ENCODE measurements at places on chromosomes 16 and 17. TPM values are rescaled to one million over a fixed set of nuclear protein-coding genes. Genes with fewer than 3 reads are reported as not detected.
A peak's percentile ranks its signal among the peaks of the same experiment; 100 is the strongest.

DNA sequence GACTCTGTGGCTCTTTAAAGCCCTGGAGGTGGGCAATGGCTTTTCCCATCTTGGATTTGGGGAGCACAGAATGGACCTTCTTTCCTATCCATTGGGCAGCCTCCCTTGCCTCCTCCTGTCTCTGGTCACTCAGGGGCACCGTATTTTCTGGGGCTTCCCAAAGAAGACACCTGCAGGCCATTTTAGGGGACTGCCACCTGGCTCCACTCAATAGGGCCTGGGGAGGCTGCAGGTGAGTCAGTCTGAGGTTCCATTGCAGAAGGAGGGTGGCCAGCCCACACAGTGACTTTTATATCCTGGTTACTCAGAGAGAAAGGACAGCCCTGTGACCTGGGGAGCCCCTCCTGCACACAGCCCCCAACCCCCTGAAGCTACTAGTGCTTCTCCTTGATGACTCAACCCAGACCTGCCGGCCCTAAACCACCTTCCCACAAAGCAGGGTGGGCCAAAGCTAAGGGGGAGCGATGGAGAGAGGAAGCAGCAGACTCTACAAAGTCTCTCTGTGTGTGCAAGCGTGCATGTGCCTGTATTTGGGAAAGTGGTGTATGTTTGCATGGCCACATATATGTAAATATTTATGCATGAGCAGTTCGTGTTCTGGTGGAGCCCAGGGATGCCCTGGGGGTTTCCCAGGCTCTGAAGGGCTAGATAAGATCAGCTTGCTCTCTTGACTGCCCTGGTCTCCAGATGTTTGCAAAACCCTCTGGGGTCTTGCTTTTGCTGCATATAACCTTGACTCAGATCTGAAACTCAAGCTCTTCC lies 5.0 kb downstream of the CX3CL1 start:
- DNase-seq: no peak

- DNase-seq: no peak
Measured at GRCh38 chr17:79732254-79732653, 1.5 kb downstream of the ENPP7 start.

- no peak for DNase-seq
Measured at GRCh38 chr16:26857371-26857770, 209.4 kb upstream of the C16orf82 start.

- no peak for DNase-seq
Measured at GRCh38 chr16:4213737-4214136, 28.1 kb downstream of the SRL start.

DNA sequence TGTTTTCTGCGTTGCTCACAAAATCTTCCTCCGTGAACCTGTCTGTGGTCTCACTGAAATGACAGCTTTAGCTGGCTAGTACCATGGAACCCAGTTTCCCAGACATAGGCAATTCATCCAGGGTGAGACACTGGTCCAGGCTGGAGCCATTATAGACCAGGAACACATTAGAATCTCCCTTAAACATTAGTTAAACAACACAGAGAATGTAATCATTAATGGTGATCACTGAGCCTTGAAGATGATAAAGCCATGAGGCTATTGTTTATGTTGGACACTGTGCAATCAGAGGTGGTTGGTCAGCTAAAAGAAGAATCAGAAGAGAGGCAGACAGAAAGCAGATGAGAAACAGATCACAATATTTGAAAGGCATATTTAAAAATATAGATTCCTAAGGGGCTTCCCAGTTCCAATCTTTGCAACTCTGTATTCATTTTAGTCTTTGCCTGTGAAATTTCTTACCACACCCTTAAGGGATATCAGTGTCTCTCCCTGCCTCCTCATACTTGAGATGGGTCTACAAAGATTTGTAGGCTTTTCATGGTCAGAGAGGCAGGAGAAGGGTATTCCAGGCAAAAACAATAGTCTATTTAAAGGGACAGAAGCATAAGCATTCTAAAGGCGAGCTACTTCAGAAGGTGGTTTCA lies 317.9 kb downstream of the MAP2K6 start:
- no peak for DNase-seq

DNA sequence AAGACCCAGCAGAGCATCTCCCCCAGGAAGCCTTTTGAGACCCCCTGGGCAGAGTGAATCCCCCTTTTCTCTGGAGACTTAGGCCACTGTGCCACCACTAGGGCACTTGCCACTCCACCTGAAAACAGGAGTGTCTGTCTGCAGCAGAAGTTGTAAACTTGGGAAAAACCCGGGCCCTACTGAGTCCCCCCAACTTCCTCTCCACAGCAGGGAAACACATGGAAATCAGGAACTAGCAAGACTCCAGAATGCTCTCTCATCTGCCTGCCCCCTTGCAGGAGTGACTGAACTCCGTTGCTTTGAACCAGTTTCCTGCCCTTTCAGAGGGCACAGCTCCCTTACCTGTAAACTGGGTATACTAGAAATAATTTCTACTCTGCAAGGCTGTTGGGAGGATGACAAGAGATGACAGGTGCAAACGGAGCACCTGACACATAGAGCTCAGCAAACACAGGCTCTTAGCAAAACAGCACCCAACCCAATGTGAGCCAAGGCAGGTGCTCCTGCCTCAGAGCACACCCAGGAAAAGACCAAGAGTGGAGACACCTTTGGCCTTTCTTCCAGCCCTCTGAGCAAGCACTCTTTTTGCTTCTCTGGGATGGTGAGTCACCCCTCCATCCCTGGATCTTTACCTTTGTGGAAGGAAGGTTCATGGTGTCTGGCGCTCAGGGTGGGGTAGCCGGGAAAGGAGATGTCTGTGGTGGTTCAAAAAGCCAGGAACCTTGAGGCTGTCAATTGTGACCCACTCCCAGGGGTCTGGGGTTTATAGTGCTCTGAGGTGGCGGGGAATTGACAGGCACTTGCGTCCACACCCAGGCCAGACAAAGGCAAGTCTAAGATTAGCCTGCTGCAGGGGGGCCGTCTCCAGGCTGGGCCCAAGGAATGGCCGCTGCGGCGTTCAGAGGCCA lies at the start of gene HCRT:
TSS of gene HCRT (minus strand) at position 740 of the 908 bp plus-strand sequence. CDS start at position 653, 87 bp downstream.
- no peak for DNase-seq

DNA sequence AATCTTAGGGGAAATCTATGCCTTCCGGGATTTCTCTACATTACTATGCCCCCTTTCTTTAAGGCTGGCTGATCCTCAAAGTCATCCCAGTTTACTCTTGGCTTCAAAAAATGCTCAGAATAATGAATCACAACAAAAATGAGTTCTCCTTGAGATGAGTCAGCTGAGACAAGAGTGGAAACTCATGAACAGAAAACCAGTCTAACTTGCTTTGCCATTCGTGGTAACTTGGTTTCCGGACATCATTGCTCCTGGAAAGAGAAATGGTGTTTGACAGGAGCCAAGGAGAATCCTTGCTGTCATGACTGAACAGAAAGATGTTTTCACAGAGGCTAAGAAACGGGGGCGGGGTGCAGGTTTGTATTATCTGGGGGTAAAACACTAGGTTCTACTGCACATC lies 435.6 kb upstream of the DYNLRB2 start:
- DNase-seq: no peak

DNA sequence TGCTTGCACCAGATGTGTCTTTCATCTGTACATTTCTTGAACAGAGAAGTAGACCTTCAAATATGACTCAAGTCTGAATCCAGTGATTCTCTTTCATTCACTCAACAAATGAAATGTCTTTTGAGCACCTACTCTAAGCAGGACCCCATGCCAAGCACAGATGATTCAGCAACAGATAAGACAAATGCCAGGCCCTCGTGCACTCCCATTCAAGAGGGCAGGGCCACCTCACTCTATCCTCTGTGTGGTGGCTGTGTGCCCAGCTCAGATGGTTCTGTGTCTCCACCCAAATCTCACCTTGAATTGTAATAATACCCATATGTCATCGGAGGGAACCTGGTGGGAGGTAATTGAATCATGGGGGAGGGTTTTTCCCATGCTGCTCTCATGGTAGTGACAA lies 74.1 kb upstream of the NKD1 start:
- no peak for DNase-seq

DNA sequence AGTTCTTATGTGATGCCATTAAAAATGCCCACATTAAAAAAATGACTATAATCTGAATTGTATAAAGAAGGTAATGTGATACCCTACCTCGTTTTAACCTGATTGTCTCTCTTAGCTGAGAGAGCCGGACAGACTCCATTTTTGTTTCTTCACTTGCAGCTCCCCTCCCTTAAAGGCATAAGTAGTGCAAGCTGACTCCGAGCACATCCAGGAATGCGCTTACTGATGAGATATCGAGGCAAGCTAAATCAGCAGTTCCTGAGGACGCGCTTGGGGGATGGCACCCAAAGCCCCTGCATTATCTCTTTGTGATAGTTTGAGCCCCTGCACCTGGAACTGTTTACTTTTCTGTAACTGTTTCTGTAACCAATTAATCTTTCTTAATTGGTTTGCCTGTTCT lies 6.3 kb downstream of the KRT24 start:
- no peak for DNase-seq

- DNase-seq: no peak
Measured at GRCh38 chr16:74862743-74863244, 88.2 kb upstream of the FA2H start.

GRCh38 chr17:49646391-49647255 lies 31.3 kb downstream of the SPOP start:
- DNase-seq: no peak

DNA sequence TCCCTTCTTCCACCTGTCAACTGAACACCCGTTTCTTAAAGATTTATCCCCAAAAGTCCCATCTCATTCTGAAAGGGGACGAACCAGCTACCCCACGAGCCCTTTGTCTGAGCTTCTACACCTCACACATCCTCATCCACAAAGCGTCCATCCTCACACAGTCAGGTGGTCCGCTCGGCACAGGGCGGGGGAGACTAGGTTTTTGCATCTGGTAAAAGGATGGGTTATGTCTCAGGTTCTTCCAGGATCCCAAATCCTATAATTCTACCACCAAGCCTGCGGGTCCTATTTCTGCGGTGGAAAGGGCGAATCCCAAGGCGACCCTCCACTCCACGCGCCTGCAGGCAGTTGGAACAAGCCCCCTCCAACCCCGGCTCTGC lies 458 bp downstream of the GFOD2 start:
- no peak for DNase-seq

GRCh38 chr17:29146369-29146972 lies 33.7 kb downstream of the MYO18A start:
- DNase-seq: no peak

GRCh38 chr16:23847948-23848347 lies 12.2 kb downstream of the PRKCB start:
- no peak for DNase-seq

- peak; percentile 60 for DNase-seq
Measured at GRCh38 chr16:53503991-53504663, 1.1 kb upstream of the AKTIP start.

DNA sequence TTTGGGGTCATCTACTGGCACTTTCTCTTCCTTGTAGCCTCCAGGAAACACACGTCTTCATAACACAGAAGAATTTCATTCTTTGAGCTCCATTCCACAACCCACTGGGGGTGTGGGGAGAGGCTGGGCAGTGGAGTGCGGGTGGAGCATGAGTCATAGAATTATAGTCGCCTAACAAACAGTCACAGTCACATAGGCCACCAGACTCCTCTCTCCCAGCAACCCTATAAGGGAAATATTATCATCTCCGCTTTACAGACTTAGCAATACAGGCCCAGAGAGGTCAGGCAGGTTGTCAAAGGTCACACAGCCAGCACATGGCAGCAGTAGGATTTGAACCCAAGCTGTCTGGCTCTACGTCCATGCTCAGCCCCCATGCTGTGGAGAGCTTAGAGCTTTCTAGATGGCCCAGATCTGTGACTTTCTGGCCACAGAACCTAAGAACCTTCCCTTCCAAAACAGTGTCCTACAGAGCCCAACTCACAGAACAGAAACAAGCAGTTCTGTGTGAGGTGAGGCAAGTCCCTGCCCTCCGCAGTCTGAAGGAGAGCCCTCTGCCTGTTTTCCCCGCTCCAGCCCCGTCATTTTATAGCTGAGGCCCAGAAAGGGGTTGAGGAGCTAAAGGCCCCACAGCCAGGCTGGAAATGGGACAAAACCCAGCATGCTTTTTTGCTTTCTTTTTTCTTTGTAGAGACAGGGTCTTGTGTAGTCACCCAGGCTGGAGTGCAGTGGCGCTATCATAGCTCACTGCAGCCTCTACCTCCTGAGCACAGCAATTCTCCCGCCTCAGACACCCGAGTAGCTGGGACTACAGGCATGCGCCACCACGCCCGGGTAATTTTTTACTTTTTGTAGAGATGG lies 10.7 kb upstream of the LITAF start:
- DNase-seq: peak; percentile 60

- no peak for DNase-seq
Measured at GRCh38 chr17:27807567-27808470, 7.5 kb upstream of the NOS2 start.

- no peak for DNase-seq
Measured at GRCh38 chr17:7476494-7476893, 2.9 kb downstream of the ZBTB4 start.

DNA sequence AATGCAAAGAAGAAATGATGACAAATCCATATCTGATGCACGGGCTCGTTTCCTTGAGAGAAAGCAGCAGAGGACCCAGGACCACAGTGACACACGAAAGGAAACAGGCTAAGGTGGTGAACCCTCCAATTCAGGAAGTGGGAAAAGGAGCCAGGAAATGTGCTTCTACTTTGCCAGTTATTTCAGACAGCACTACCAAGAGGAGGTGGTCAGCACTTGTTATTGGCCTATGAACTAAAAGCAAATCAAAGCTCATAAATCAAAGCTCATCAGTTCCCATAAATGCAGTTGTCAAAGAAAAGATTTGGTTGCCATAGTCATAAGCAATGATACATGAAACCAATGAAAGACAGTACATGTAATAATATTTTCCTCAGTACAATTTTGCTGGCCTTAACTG lies 12.6 kb upstream of the CLTC start:
- DNase-seq: no peak

CA10 gene
- total RNA-seq: not detected

WNK4 gene
- 0.47 TPM for total RNA-seq

ACBD4 gene
- total RNA-seq: 16.6 TPM

HIGD1B gene
- 22.3 TPM for total RNA-seq

TNFRSF17 gene
- total RNA-seq: 1.4 TPM

CAMKK1 gene
- 9.7 TPM for total RNA-seq

RNF43 gene
- 9.7 TPM for total RNA-seq

TBC1D26 gene
- total RNA-seq: not detected

ACACA gene
- total RNA-seq: 132 TPM

HS3ST3B1 gene
- 3.4 TPM for total RNA-seq

CCL7 gene
- total RNA-seq: not detected

OR3A2 gene
- not detected for total RNA-seq

CDR2L gene
- 12.6 TPM for total RNA-seq

PRAC1 gene
- not detected for total RNA-seq

OR4D1 gene
- not detected for total RNA-seq

HBA2 gene
- total RNA-seq: 232 TPM

CACNG3 gene
- total RNA-seq: not detected

SMCR8 gene
- total RNA-seq: 30.1 TPM

TEX19 gene
- total RNA-seq: not detected

Data from lower lobe of right lung (tissue), 2 donors.